Heart left ventricle (tissue), 16 donors: ENCODE measurements at places on chromosomes 6 and 20. TPM values are rescaled to one million over a fixed set of nuclear protein-coding genes. Genes with fewer than 3 reads are reported as not detected.

GRCh38 chr6:154002894-154003293, 36.1 kb upstream of the OPRM1 start:
- H3K27ac ChIP-seq, result no peak overlapping the region
- no peaks in the 10 kb centered on the region for H3K4me1 ChIP-seq
- no peak overlapping the region for H3K4me3 ChIP-seq
- no peaks in the 10 kb centered on the region for H3K36me3 ChIP-seq
- no peak for DNase-seq
- H3K27me3 ChIP-seq, result no peaks in the 10 kb centered on the region

The BTN2A1 gene
- 20.3 TPM for total RNA-seq

The RBM24 gene
- total RNA-seq, result 263 TPM

DNA sequence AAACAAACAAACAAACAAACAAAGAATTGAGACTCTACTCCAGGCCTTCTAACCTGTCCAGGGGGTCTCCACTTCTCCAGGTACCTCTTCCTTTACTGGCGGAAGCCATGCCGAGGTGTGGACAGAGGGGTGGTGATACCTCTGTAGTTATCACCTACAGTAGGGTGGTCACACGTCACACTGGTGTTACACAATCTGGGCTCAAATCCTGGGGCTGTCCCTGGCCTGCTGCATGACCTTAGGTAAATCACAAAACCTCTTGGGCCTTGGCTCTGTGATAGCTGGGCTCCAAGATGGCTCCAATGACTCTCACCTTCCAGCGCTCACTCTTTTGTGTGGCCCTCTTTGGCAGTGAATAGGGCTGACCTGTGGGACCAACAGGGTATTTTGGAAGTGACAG, 76.8 kb upstream of the ZNFX1 start:
- no peaks in the 10 kb centered on the region for H3K27me3 ChIP-seq
- no peaks in the 10 kb centered on the region for H3K36me3 ChIP-seq
- no peak overlapping the region for H3K27ac ChIP-seq
- H3K4me1 ChIP-seq, result no peaks in the 10 kb centered on the region
- H3K4me3 ChIP-seq, result no peak overlapping the region
- no peak for DNase-seq

DNA sequence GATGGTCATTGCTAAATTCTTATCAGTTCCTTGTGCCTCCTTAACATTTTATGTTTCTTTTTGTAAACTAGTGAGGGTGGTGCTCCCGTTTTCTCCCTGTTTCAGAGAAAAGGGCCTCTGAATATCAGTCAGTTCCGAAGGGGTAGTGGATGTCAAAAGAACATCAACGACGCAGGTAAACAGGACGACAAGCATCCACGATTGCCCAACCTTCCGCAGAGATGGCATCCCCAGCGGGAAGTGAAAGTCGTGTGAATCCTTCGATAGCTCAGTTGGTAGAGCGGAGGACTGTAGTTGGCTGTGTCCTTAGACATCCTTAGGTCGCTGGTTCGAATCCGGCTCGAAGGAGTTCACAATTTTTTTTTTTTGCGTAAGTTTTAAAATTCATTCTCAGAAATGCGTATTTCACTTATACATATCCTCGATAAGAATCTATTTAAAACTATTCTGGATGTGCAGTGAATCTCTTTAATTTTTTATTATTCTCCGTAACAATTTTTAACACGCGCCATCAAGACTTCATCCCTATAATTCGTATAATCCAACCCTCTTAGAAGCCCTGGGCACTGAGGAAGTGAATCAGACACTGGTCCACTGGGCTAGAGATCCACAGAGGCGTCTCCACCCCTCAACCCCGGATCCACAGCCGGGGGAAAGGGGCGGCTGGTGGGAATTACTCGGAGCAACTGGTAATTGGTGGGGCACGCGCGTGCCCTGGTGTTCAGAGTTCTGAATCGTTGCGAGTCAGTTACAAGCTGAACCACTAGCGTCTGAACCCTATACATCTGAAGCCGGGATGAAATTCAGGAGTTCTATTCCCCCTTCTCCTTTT, 27.9 kb upstream of the ABT1 start:
- no peaks in the 10 kb centered on the region for H3K36me3 ChIP-seq
- H3K27me3 ChIP-seq, result no peaks in the 10 kb centered on the region
- H3K4me1 ChIP-seq, result peaks cover 22% of the 10 kb centered on the region
- H3K4me3 ChIP-seq, result peak overlapping the region; percentile 61

The GINS1 gene
- 3.1 TPM for total RNA-seq

The C6orf58 gene
- total RNA-seq, result not detected

The HSPA1A gene
- total RNA-seq, result 287 TPM

GRCh38 chr6:40717411-40718057, 130.4 kb upstream of the LRFN2 start:
- DNase-seq, result no peak
- no peaks in the 10 kb centered on the region for H3K27me3 ChIP-seq
- no peaks in the 10 kb centered on the region for H3K4me1 ChIP-seq
- H3K36me3 ChIP-seq, result no peaks in the 10 kb centered on the region

DNA sequence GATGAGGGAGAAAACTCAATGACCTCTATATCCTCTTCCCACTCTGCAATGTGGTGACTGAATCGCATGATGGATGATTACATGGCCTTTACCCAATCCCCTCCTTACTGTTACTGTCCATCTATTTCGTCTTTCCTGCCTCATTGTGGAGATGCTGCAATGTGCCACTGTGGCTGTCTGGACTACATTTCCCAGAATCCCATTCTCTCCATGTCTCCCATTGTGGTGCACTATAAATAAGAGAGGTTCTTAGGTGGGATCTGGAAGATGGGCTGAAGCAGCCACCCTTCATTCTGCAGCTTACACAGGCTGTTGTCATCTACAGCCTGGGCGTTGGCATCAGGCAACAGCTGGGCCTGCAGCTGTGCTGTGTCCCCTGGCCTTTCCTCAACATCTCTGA, 233.6 kb downstream of the PRKN start:
- H3K4me3 ChIP-seq, result no peak overlapping the region
- H3K4me1 ChIP-seq, result peaks cover 7% of the 10 kb centered on the region
- no peaks in the 10 kb centered on the region for H3K27me3 ChIP-seq
